Mesendoderm (in vitro differentiated cells): ENCODE measurements at places on chromosomes 7 and 10.

DNA sequence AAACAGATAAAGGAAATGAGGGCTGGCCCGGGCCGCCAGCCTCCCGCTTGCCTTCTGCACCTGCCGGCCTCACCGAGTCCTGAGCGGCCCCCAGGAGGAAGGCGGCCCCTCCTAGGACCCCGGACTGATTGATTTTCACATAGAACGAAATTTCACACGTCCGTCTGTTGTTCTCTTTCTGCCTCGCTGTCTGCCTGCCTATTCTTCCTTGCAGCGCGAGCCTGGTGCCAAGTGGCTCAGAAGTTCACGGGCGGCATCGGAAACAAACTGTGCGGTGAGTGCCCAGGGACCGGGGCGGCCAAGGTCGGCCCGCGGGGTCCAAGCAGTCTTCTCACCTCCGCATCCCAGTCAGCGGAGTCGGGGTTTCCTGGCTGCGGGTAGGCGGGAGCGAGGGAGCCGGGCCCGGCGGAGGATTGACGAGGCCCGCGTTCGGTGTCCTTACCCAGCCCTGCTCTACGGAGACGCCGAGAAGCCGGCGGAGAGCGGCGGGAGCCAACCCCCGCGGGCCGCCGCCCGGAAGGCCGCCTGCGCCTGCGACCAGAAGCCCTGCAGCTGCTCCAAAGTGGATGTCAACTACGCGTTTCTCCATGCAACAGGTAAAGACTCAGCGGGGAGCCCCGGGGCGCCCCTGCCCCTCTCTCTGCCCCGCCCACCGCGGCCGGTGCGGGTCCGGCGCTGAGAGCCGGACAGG, 967 bp downstream of the GAD2 start:
- DNase-seq: peak; percentile 22

DNA sequence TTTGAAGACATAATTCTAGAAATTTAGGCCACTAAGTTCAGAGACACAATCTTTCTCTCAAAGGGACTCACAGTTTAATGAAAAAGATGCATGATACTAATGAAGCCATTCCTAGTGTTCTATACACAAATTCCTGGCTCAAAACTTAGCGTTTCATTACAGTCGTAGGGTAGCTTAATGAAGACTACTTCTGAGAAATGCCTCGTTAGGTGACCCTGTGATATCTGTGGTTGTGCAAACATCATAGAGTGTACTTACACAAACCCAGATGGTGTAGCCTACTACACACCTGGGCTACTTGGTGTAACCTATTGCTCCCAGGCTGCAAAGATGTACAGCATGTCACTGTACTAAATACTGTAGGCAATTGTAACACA, 488 bp upstream of the CHCHD3 start:
- no peak for DNase-seq

- no peak for DNase-seq
These were observed 25.3 kb downstream of the IKZF1 start for GRCh38 chr7:50329775-50330174.

DNA sequence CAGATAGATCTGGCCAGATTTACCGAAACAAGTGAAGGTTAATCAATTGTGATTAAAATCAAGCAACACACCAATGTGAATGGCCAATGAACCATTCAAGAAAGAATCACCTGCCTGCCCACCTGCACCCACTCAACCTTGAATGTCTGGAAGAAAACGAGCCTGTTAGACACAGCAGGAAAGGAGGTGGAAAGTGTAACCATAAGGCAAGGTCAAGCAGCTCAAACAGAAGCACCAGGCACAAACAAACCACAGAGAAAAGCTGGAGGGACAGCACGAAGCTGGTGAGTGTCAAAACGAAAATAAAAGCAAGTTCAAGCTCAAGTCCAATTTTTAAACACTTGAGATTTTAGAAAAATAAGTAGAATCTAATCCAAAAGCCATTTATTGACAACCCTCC, 64.9 kb downstream of the STEAP1B start:
- no peak for DNase-seq

DNA sequence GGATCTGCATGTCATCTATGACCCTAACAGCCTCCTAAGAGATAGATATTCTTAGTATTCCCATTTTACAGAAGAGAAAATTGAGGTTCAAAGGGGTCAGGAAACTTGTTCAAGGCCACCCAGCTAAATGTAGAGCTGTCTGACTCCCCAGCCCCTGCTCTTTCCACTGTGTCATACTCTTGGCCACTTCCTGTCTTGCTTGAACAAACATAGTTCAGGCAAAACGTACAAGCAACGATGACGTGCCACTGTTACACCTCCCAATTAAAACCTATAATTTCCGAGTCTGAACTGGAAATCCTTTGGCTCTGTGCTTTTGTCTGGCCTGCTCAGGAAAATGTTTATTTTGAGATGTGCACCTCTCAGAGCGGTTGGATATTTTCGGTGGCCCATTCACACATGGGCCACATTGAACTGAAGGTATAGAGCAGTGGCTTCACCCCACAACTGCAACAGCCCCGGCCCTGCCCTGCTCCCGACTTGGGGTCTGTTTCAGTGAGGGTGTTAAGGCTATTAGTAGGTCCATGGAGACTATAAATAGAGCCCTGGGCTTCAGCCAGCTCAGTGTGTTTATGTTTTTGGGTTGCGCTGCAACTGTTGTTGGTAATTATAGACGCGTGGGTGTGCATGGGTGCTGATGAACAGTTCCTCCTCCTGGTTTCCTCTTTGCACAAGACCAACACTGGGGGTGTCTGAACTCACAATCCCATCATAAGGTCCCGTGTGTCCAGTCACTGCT, 172.3 kb upstream of the ADO start:
- DNase-seq: no peak

DNA sequence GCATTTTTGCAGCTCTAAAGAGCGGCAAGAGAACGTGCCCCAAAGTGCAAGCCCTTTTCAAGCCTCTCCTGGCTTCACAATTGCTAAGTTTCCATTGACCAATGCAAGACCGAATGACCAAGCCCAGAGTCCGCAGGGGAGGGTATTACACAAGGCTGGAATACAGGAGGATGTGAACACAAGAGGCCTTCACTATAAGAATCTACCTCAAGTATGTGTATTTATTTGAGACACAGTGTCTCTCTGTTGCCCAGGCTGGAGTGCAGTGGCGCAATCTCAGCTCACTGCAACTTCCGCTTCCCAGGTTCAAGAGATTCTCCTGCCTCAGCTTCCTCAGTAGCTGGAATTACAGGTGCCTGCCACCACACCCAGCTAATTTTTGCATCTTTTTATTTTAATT, 22.2 kb upstream of the TPST1 start:
- DNase-seq: no peak

DNA sequence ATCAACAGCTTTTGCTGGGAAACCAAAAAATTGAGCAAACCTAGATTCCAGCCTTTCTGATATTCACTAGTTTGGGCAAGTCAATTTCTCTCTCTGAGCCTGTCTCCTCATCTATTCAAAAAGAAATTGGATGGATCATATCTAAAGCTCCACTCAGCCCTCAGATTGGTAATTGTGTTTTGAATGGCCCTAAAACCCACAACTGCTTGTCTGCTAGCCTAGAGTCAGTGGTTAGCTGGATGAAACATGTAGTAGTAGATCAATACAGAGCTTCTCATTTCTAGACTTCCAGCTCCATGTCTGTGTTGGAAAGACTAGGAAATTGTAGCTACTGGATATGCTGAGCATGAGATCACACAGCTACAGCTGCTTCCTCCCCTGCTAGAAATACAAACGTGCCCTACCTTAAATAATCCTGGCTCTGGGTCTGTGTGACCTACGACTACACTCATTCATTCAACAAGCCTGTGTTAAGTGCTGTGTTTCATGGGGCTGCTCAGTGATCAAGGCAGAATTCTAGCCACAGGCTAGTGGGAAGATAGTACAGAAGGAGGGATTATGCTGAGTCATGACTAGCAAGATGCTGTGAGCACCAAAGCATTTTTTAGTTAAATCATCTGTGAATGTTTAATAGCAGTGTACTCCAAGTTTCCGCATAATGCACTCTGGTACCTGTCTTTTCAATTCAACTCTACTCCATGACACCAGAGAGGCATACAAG, 15.7 kb downstream of the DNTT start:
- no peak for DNase-seq

DNA sequence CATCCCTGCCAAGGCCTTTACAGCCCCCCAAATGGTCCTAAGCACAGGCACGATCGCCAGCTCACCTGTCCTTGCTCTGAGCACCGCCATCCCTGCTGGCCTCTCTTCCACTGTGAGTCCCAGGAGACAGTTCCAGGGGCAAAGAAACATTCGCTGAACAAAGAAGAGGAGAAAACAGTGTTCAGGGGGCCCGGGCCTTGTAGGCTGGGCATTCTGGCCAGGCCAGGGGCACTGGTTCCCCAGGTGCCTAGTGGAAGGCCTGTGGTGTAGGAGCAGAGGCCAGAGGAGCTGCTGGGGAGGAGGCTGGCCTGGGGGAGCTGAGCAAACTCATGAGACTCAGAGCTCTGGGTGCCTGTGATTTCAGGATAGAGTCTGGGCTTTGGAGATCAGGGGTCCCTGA, 22.6 kb downstream of the AQP1 start:
- DNase-seq: no peak

GRCh38 chr10:12916587-12916986, 84.9 kb downstream of the CCDC3 start:
- no peak for DNase-seq

GRCh38 chr10:30467651-30468338, 33.8 kb downstream of the MAP3K8 start:
- DNase-seq: no peak

DNA sequence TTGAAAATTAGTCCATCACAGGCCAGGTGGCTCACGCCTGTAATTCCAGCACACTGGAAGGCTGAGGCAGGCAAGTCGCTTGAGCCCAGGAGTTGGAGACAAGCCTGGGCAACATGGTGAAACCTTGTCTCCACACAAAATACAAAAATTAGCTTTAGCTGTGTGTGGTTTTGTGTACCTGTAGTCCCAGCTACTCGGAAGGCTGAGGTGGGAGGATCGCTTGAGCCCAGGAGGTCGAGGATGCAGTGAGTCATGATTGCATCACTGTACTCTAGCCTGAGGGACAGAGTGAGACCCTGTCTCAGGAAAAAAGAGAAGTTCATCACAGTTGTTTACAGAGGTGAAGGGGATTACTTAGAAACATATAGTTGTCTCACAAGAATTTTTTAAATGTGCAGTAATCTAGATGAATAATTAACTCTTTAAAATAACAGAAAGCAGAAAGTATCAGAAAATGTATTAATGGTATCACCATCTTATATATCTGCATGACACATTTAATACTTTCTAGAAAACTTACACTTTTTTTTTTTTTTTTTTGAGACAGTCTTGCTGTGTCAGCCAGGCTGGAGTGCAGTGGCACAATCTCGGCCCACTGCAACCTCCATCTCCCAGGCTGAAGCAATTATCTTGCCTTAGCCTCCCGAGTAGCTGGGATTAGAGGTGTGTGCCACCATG, 8.9 kb downstream of the LCOR start:
- DNase-seq: peak; percentile 77

DNA sequence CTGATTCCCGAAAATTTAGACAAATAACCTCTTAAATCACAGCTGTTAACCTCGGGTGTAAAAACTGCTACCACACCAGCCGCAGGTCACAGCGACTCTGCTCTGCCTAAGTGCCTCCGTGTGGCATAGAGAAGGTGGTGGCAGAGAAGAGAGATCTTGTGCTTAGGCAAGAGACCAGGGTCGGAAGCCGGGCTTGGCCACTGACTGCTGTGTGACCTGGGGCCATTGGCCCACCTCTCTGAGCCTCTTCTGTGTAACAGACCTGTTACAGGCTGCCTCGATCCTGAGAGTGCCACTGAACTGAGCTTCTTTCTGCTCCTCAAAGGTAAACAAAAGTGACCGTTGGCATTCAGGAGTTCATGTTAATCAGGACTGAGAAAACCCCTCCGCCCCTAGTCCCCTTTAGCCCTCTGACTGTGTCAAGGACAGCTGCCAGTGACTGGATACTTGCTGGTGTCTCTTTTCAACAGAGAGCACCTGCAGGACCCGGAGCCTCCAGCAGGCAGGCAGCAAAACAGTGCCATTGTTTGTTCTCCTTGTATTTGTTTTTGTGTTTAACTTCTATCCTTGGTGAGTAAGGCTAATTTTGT, 36.5 kb downstream of the ZMIZ1 start:
- DNase-seq: no peak

GRCh38 chr7:139673230-139673629, 104.6 kb downstream of the HIPK2 start:
- peak; percentile 55 for DNase-seq

GRCh38 chr10:15035385-15036301, 8.1 kb upstream of the OLAH start:
- DNase-seq: peak; percentile 54

DNA sequence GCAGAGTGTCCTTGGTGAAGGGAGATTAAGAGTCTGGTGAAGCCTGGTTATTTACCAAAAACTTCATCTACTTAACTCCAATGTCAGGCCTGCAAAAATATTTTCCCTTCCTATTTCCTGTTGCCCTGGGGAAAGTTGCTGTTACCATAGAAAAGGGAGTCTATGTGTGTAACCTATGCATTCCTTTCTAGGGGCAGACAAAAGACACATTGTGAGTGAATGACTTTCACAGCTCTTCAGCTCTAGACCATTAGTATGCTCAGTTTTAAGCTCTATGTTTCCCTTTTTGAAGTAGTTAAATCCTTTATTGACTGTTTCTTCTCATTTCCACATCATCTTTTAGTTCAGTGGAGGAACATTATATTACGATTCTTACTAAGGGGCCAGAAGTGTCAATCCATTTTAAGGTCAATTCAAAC, 45.6 kb upstream of the SGCE start:
- DNase-seq: peak; percentile 78

GRCh38 chr7:27198138-27198841, 1.6 kb downstream of the HOXA13 start:
- DNase-seq: no peak

DNA sequence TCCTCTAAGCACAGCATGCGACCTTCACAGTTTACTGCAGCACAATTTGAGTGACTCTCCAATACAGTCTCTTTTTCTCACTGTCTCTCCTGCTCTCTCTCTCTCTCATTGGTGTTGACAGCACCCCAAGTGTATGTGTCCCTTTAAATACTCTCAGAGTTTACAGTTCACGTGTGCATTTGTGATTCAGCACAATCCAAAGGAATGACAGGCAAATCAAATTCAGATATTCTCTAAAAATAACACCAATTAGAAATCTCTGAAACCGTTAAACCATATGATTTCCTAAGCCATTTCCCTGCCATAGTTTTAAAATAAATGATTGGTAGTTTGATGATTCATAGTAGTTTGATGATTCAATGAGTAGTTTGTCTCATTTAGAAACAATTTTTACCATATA, 104.0 kb upstream of the GAD2 start:
- DNase-seq: no peak

DNA sequence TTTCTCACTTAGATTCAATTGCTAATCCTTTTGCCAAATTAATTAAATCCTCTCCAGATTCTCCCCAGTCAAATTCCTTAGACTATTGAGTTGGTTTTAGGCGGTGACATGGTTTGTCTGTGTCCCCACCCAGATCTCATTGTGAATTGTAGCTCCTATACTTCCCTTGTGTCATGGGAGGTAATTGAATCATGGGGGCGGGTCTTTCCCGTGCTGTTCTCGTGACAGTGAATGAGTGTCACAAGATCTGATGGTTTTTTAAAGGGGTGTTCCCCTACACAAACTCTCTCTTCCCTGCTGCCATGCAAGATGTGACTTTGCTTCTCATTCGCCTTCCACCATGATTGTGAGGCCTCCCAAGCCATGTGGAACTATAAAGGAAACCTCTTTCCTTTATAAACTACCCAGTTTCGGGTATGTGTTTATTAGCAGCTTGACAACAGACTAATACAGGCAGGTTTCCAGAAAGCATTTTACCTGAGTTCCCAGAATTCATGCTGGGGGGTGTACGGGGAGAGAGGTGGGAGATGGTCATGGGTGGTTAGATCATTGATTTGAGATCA, 44.7 kb upstream of the GARS1 start:
- peak; percentile 51 for DNase-seq

GRCh38 chr7:98868450-98868849, 1.4 kb downstream of the TMEM130 start:
- no peak for DNase-seq

GRCh38 chr7:111029574-111030251, 61.2 kb upstream of the LRRN3 start:
- DNase-seq: no peak
